ENCODE measurements at places on chromosomes 12 and 14.

DNA sequence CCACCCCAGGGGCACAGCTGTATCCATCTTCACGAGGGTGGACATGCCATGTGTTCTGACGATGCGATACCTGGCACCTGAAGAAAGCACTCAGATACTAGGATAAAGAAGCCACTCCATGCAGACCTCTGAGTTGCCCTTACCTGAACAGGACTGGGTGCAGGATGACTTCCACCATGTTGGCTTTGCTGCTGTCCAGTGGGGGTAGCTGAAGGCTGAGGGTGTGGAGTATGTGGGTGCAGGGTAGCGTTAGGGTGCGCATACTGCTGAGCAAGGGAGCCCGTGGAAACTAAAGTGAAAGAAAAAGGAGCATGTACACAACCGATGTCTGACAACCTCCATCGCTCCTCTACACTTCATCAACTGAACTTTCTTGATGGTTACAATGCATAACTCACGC is 51.3 kb downstream of the SH2B3 start:
- DNase-seq: no peak

- no peak for DNase-seq
Observed at GRCh38 chr14:45891417-45892080, 638.5 kb upstream of the MIS18BP1 start.

- no peak for DNase-seq
Observed at GRCh38 chr12:118743896-118744700, 237.2 kb upstream of the SRRM4 start.

DNA sequence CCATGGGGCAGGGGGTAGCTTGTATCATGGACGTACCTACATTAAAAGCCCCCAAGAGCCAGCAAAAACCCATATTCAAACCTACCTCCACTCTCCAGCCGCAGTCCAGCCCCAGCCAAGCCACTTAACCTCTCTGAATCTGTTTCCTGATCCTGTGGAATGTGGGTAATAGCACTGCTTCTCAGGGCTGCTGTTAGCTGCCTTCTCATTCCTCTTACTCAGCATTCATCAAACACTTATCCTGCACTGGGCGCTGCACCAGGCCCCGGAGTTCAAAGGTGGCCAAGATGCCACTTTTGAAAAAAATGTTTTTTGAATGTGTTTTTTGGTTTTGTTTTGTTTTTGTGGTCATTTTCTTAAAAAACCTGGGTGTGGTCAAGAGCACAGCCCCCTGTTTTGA is 237.4 kb downstream of the CHST11 start:
- DNase-seq: no peak

DNA sequence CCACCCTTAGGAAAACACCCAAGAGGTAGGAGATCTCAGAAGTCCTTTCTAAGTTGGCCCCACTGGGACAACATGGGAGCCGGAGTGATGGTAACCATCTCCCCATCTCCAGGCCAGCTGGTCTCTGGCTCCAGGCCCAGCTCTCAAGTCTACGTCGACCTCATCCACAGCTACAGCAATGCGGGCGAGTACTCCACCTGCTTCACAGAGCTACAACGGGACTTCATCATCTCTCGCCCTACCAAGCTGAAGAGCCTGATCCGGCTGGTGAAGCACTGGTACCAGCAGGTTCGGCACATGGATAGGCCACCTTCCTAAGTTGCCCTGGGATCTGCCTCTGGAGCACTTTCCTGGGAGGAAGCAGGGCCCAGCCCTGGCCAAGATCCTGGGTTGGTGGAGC is 11.0 kb upstream of the OAS2 start:
- no peak for DNase-seq

GRCh38 chr12:116773276-116773731 is 35.2 kb downstream of the RNFT2 start:
- no peak for DNase-seq

- no peak for DNase-seq
Observed at GRCh38 chr12:75876832-75877762, 154.5 kb downstream of the PHLDA1 start.

DNA sequence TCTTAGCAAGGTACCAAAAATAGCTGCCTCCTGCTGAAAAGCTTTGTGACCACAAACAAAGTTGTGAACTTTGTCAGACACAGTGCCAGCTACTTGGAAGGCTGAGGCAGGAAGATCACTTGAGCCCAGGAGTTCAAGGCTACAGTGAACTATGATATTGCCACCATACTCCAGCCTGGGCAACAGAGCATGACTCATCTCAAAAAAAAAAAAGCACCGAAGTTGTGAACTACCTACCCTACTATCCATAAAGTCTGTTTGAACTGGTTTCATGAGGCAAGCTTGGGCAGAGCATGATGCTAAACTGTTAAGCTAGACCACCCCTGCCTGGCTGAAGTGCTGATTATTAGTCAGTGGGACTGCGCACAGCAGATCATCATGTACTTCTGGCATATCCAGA is 75.5 kb downstream of the RAD52 start:
- no peak for DNase-seq

DNA sequence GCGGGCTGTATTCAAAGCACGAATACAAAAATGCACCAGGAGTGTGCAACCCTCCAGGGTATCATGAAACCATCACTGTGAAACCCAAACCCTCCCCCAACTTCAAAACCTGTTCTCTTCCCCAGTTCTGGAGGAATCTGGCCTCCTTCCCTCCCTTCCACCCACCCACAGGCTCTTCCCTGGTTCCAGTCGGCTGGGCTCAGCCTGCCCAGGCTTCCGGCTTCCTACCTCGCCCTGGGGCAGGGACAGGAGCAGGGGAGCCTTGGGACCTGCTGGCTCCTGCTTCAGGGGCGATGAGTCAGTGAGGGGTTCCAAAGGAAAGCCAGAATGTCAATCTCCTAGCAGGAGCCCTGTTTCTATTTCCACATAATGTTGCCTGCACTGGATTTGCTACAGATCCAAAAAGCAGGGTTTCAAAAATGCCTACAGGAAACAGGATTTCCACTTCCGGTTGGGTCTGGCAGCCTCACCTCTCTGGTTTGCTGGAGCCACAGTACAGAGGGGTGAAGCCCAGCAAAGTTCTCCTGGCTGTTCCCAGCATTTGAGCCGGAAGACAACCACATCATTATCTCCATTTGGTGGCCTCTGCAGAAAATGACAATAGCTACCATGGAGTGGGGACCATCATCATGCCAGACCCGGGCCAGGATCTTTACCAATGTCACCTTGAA is 278.3 kb downstream of the DPF3 start:
- DNase-seq: no peak

DNA sequence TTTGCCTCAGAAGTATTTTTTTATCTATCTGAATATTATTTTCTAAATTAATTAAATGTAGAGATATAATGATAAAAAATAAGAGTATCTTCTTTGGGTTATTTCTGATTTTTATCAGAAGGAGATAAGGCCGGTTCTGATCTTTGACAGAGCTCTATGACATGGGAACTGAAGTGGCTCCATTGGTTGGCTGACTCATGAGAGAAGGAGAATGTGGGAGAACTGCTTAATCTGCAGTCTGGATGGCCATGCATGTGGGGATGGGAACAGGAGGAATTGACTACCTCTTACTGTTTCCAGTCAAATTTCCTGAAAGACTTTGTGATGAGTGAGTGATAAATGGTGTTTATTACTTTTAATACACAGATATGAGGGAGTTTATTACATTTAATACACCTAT is 155.8 kb upstream of the ATP2B1 start:
- DNase-seq: no peak

GRCh38 chr12:28898038-28898437 is 251.0 kb upstream of the FAR2 start:
- DNase-seq: no peak

DNA sequence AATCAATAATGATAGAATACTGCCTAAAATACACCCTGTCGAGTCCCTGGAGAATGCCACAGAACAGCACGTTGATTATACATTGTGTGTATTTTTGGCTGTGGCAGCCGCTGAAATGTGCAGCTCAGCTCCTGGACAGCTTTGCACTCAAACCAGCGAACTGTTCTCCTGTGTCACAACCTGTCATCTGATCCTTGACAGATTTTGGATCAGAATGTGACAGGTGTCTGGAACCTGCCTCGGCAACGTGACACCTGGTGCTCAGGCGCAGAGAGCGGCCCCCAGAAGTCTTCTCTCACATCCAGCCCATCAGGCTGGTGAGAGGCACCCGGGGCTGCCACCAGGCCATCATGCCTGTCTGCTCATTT is 19.3 kb downstream of the MVK start:
- no peak for DNase-seq

GRCh38 chr12:130677957-130678558 is 38.0 kb downstream of the RIMBP2 start:
- no peak for DNase-seq

DNA sequence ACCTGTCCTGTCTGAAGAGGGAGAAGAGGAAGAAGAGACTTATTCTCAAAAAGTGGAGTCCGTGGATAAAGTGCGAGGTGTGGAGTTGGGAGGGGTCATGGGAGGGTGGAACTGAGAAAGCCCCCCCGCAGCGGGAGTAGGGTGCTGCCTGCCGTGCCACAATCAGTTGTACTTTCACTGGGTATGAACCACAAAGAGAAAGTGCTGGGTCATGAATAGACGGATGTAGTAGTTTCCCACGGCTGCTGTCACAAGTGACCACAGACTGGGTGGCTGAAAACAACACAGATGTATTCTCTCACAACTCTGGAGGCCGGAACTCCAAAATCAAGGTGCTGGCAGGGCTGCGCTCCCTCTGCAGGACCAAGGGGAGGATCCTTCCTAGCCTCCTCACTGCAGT is 5.5 kb downstream of the DNAH10 start:
- no peak for DNase-seq

GRCh38 chr12:87336814-87337336 is 692.3 kb downstream of the C12orf50 start:
- DNase-seq: no peak

GRCh38 chr12:101612160-101612916 is 17.6 kb downstream of the MYBPC1 start:
- no peak for DNase-seq

- DNase-seq: no peak
Observed at GRCh38 chr14:69713209-69713781, 53.6 kb upstream of the SRSF5 start.

DNA sequence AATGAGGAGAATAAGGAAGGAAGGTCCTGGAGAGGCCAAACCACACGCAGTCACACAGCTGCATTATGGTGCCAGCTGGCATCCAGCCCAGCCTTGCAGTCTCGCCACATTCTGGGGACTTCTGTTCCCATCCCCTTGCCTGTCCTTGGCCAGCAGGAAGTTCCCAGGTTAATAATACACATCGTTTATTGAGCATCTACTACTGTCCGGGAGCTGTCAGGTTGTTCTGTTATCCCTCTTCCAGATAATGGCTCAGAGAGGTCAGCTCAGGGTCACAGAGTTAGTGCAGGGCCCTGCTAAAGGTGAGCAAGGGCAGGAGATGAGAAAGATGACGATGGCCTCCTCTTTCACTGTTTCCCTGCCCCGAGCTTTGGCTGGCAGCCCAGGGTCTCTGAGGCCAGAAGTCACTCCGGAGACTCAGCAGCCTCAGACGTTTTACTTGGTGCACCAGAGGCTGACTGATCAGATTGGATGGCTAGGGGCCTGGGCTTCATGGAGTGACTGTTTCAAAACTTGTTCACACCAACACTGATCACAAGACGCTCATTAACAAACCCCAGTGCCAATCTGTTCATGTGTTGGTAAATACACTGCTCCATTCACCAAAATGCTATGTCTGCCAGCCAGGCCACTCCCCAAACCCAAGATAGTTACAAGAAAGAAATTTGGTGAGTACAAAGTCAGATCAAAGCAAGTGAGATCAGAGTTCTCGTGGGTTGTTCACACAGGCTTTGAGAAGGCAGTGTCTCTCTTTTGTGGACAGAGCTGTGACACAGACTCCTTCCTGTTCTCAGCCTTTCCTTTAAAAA is 79.2 kb downstream of the B4GALNT3 start:
- no peak for DNase-seq

GRCh38 chr14:32043624-32044023 is 33.5 kb upstream of the ARHGAP5 start:
- DNase-seq: no peak

DNA sequence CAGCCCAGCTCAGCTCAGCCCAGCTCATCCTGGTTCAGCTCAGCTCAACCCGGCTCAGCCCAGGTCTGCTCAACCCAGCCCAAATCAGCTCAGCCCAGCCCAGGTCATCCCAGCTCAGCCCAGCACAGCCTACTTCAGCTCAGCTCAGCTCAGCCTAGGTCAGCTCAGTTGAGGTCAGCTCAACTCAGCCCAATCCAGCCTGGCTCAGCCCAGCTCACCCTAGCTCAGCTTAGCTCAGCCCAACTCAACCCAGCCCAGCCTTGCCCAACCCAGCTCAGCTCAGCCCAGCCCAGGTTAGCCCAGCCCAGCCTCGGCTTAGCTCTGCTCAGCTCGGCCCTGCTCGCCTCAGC is 332.3 kb downstream of the TMEM121 start:
- no peak for DNase-seq

- no peak for DNase-seq
Observed at GRCh38 chr12:124583854-124584253, 16.4 kb upstream of the NCOR2 start.

DNA sequence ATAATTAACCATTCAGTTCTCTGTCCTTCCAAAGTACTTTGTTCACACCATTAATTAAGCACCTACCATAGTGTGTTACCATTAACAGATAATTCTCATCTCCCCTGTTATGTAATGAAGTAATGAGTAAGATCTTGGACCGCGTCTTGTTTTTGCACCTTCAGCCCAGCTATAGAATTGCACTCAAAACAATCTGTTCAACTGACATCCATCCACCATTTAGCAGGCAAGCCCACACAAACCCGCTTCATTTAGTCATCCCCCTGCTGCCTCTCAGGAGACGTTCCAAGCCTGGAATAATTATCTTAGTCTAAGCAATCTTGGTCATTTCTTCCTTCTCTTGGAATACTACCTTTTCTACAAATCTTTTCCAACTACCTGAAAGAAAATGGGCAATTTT is 74.4 kb downstream of the DUSP16 start:
- DNase-seq: no peak

- no peak for DNase-seq
Observed at GRCh38 chr14:104126753-104127152, 11.6 kb upstream of the KIF26A start.

GRCh38 chr12:49026678-49027480 is 8.3 kb upstream of the PRKAG1 start:
- DNase-seq: no peak

- DNase-seq: no peak
Observed at GRCh38 chr12:12651752-12652151, 40.1 kb downstream of the CREBL2 start.

GRCh38 chr12:116722245-116722644 is 15.6 kb downstream of the SPRING1 start:
- DNase-seq: no peak

DNA sequence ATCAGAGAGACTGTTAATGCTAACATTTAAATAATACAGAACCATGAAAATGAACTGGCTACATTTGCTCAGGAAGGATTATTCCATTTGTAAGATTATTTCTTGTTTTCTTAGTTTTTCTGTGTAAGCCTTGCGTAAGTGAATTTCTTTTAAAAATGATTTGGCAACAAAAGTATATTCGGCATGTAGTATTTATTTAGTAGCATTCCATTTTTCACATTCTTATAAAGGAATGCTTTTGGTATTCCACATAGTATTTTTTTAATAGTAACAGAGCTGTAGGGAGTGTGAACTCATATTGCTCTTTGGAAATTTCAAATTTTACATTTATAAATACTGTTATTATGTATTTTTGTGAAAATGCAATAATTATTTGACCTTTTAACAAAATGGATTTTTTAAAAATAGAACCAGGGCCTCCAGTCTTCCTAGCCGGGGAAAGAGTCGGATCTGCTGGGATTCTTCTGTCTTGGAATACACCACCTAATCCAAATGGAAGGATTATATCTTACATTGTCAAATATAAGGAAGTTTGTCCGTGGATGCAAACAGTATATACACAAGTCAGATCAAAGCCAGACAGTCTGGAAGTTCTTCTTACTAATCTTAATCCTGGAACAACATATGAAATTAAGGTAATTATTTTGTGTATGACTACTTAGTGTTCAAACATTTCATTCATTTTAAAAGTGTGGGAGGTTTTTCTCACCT is 1.2 kb downstream of the PTPRQ start:
- DNase-seq: no peak

Measured in C1 segment of cervical spinal cord (tissue), 14 donors.